ENCODE measurements at places on chromosomes 7 and 10.

DNA sequence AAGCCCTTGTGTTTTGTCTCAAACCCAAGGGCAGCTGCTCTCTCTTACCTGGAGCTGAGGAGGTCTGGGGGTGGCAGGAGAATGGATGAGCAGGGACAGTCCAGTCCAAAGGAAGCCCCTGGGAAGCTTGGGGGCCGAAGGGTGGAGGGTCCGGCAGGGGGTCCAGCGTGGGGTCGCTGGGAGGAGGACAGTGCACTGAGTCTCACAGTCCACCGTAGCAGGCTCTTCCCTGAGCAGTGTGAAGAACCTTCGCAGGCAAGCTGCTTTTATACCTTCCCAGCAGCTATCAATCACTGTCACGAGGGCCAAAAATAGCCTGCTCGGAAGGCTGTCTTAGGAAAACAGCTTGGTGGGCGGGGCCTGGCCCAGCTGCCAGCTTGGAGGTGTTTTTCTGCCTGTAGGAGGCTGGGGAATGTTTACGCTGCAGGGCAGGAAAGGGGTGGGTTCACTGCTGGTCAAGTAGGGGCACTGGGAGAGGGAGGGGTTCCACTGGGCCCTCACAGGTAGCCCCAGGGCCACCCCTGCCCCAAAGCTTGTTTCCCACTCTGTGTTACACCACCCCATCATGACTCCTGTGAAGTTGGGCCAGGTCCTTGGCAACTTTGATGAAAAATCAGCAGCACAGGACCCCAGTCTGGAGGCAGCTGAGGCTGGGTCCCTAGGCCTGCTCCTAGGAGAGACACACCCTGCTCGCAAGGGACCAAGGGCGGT is at the start of gene DEPP1:
Gene DEPP1 (minus strand): TSS at position 240 of the 711 bp plus-strand sequence. CDS start 779 bp downstream, outside the sequence.
- peak; percentile 95 for DNase-seq

- DNase-seq: no peak
Observed at GRCh38 chr7:145902123-145902522, 214.5 kb upstream of the CNTNAP2 start.

- DNase-seq: no peak
Observed at GRCh38 chr10:17026686-17027485, 102.7 kb downstream of the CUBN start.

GRCh38 chr7:49850921-49851613 is 77.6 kb downstream of the VWC2 start:
- DNase-seq: no peak

DNA sequence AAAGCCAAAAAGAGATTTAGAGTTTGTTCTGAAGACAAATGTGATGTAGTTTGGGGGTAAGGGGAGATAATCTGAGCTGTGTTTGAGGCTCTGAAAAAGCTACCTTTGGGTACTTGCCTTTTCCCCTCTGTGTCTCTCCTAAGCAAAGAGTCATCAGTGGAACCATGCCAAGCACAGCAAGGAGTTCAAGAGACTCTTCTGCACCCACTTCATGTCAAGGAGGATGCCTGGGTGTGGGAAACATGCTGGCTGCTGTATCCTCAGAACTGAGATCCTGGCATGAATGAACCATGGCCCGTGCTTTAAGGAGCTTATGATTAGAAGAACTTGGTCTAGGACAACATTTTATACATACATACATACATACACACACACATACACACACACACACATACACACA is 142.9 kb downstream of the NOC3L start:
- no peak for DNase-seq

GRCh38 chr7:120070201-120070600 is 202.8 kb upstream of the KCND2 start:
- no peak for DNase-seq

GRCh38 chr7:28882869-28883470 is 75.2 kb downstream of the TRIL start:
- DNase-seq: no peak

- no peak for DNase-seq
Observed at GRCh38 chr10:102009801-102010425, 46.1 kb downstream of the ARMH3 start.

GRCh38 chr7:106384373-106384772 is 99.6 kb upstream of the NAMPT start:
- DNase-seq: no peak

DNA sequence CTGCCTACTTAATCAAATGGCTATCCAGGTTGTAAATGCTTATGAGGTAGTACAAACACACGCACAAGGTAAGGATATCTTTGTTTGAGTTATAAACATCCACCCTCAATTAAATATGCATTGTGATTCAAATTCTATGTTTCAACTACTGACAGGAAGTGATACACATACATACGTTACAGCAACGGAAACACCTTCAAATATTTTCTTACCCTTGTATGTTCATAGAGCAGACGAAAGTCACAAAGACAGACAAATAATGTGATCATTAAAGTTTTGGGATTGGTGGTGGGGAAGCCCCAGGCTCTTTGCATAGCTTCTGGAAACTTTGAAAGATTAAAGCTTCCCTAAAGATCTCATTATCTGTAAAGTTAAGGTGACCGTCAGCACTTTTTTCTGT is 521.0 kb downstream of the PARD3 start:
- DNase-seq: no peak

GRCh38 chr10:36681751-36682632 is 443.4 kb upstream of the ANKRD30A start:
- no peak for DNase-seq

- DNase-seq: no peak
Observed at GRCh38 chr7:113606325-113606724, 312.5 kb downstream of the PPP1R3A start.

- DNase-seq: no peak
Observed at GRCh38 chr7:25860275-25861163, 291.5 kb upstream of the NFE2L3 start.

DNA sequence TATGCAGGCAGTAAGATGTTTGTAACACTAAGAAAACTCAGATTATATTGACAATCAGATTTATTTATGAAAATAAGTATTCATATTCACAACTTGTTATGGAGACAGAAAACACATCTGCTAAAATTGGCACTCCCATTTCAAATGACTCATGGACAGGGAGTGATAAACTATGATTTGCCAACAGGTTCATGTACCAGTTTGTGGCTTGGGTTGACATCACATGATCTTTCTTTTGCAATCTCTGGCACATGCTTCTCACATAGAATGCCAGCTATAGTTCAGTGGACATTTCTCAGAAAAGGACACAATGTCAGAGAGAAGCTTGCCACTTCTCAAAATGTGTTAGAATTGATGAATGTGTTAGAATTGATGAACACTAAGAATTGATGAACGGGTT is 663.2 kb upstream of the ANKRD30A start:
- no peak for DNase-seq

- DNase-seq: no peak
Observed at GRCh38 chr10:26566525-26567350, 128.6 kb downstream of the APBB1IP start.

DNA sequence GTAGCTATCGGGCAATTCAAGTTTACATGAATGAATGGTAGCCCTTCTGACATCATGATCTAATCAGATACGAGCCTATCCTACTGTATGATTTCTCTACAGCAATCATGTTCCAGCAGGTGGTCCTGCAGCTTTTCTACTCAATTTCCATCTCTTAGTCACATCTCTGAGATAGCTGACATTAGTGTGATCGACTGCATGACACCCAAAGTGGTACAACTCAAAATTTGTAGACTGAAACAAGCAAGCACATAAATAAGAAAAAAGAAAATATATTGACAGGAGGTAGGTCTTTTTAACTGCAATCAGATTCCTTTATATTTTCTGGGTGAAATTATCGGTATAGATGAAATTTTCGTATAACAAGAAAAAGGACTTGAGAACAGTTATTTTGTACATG is 132.0 kb downstream of the PPP1R17 start:
- no peak for DNase-seq

DNA sequence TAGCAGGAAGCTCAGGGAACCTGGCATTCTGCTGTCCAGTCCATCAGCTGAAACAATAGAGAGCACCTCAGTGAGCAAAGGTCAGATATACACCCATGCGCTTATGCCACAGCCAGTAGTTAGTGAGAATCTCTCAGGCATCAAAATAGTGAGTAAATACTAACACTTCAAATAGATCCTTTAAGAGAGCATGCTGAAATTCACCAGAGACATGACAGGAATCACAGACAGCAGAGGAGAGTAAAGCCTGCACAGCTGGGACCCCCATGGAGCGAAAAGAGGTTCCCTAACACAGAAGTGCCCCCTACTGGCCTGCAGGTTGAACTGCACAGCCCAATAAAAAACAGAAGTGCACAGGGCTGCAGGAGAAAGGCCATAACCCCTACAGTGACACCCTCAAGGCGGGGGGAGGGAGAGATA is 57.6 kb upstream of the ANTXRL start:
- peak; percentile 39 for DNase-seq

DNA sequence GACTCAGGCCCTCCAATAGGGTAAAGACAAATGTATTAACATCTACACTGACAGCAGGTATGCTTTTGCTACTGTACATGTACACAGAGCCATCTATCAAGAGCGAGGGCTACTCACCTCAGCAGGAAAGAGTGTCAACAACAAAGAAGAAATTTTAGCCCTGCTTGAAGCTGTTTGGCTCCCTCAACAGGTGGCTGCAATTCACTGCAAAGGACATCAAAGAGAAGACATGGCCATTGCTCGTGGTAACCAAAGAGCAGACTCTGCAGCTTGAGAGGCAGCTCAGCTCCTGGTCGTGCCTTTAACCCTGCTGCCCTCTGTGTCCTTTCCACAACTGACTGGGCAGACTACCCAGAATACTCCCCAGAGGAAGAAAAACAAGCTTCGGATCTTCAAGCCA is 5.1 kb downstream of the AKR1B15 start:
- no peak for DNase-seq

- peak; percentile 1 for DNase-seq
Observed at GRCh38 chr7:135251496-135252391, 18.1 kb downstream of the STRA8 start.

DNA sequence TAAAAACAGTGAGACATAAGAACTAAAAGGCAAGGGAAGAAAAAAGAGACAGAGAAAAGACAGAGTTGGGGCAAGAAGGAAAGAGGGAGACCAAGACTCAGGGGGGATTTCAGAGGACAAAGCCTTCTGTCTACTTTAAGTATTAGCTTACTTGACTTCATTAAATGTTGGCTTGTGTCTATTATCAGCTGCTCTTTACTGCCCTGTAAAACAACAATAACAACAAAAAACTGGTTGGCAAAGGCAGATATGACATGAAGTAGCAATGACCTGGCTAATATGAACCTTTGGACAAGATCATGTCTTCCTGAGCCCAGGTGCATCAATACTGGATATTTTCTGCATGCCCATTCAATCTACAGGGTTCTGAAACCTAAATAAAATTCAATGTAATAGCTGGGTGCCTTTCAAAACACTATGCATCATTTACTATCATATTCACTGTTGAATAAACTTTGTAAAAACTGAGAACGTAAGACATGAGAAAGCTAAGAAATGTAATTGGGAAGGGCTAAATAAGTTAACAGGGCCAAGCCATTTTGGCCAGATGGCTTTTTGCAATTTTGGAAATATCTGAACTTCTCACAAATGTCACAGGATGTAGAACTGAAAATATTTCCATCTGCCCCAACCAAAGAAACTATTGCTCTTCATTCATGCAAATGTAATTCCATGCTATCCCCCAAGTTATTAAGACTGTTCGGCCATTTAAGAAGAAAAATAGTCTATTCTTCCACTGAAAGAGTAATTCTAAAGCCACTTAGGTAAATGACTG is 49.4 kb downstream of the LRRN3 start:
- DNase-seq: no peak

GRCh38 chr10:111481866-111482265 is 405.0 kb downstream of the ADRA2A start:
- no peak for DNase-seq

GRCh38 chr10:78896159-78896928 is 172.4 kb upstream of the ZMIZ1 start:
- peak; percentile 57 for DNase-seq

- DNase-seq: no peak
Observed at GRCh38 chr10:72550239-72550638, 75.6 kb downstream of the MICU1 start.

- DNase-seq: no peak
Observed at GRCh38 chr7:78018641-78019446, 220.3 kb downstream of the PHTF2 start.

DNA sequence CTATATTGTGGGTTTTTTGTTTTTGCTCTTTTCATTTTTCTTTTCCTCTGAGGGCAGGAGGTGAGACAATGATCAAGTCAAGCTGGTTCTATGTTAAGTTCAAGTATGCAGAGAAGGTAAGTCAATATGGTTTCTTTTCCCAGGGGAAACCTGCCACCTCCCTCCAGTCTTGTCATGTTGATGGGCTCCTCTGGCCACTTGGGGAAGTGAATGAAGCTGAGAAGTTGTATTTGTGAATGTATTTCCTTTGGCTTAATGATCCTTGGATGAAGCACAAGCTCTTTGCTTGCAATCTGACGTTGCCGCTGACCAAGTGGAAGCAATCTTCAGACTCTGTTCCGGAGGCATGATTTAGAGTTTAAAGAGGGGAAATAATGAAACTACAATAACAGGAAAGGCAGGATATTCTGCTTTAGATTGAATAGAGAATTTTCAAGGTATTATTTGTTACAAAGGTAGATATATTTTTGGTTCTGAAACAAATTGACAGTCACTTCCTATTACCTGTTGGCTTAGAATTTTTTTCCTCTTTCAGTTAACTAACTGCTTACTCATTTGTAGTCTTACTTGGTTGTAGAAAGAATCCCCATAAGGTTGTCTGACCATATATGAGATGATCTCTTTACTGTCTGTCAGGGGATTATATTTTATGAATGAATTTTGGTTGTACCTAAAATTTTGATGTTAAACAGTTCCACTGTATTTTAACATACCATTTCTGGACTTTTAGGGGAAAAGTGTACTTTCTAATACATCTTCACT is 369.6 kb downstream of the AUTS2 start:
- DNase-seq: no peak

DNA sequence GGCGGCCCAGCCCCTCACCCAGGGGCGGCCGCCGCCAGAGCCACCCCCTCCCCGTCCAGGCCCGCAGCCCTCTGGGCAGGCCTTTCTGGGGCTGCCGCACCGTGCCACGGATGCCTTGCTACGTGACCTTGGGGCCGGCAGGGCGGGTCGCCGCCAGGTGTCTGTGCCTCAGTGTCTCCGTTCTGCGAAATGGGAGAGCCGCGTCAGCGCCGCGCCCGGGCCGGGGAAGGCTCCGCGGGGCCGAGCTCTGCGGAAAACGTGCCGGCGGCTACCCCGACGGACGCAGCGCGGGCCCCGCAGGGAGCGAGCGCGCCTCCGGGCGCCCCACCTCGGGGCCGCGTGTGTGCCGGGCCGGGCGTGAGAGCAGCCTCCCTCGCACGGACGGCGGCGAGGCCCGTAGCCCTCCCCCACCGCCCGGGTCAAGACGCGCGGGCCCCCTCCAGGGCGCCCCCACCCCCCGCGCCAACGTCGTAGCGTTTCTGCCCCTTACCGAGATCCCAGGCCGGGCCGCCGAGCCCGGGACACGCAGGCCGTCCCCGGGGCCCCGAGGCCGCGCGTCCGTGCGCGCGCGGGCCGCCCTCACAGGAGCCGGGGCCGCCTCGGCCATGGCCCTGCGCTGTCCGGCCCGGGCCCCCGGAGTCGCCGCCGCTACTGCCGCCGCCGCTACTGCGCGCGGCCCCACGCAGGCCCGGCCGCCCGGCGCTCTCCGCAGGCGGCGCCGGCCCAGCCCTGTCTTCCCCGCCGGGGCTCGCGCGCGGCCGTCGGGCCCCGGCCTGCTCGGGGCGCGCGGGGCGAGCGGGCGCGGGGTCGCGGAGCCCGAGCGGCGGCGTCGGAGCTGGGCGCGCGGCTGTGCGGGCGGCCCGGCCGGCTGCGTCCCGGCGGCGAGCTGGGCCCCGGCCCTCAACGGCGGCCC is 1.1 kb downstream of the ZNF777 start:
- DNase-seq: no peak

Measured in cardiac septum (tissue), 1 donor.